ENCODE measurements at places on chromosomes 16 and 17. TPM values are rescaled to one million over a fixed set of nuclear protein-coding genes. Genes with fewer than 3 reads are reported as not detected.

DNA sequence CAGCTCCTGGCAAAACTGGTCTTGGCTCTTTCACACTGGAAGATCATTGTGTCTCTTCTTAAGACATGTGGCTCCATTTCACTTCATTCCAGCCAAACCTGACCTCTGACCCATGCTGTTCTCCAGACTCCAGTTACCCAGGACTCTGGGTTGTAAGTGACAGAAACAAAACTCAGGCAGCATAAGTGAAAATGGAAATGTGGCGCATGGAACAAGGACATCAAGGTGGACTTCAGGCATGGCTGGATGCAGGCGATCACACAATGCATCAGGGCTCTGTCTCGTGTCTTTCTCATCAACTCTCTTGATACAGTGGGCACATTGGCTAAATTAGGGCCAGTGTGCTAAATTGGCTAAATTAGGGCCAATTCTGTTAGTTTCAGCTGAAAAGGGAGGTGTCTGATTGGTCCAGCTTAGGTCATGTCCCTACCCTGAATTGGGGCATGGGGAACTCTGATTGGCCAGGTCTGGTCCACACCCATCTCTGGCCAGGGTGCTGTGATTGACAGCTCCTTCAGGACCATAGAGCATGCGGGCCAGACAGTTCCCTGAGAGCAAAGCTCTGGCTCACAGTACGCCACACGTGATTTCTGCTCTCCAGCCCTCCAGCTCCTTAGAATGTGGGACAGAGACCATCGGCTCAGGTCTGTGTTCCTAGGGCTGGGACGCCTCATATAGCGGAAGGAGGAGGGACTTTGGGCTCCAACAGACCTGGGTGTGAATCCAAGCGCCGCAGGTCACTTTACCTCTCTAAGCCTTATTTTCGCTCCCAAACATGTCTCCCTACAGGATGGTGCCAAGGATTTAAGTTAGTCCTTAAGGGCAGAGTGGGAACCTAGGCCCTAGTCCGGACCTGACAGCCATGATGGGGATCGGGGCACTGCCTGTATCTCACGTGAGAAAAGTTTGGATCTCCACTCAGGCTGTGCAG lies 17.5 kb downstream of the SOCS1 start:
- no peak overlapping the region for H3K4me3 ChIP-seq
- no peaks in the 10 kb centered on the region for H3K4me1 ChIP-seq
- H3K27me3 ChIP-seq: peaks cover 3% of the 10 kb centered on the region
- no peak overlapping the region for H3K27ac ChIP-seq
- H3K36me3 ChIP-seq: no peaks in the 10 kb centered on the region

DNA sequence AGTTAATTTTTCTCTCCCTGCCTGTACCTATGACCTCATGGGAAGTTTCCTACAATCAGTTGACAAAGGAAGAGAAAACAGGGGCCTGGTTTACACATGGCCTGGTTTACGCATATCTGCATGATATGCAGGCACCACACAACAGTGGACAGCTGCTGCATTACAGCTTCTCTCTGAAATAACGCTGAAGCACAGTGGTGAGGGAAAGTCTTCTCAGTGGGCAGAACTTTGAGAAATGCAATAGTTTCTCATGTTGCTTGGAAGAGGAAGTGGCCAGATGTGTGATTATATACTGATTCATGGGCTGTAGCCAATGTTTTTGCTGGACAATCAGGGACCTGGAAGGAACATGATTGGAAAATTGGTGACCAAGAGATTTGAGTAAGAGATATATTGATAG lies 324.1 kb upstream of the GOT2 start:
- H3K4me3 ChIP-seq: no peak overlapping the region
- H3K27ac ChIP-seq: no peak overlapping the region
- H3K4me1 ChIP-seq: no peaks in the 10 kb centered on the region
- H3K27me3 ChIP-seq: no peaks in the 10 kb centered on the region
- H3K36me3 ChIP-seq: no peaks in the 10 kb centered on the region
- DNase-seq: no peak

The PARD6A gene
- total RNA-seq: 5.4 TPM

The CCDC40 gene
- 7.1 TPM for total RNA-seq

The SPNS2 gene
- 5.4 TPM for total RNA-seq

DNA sequence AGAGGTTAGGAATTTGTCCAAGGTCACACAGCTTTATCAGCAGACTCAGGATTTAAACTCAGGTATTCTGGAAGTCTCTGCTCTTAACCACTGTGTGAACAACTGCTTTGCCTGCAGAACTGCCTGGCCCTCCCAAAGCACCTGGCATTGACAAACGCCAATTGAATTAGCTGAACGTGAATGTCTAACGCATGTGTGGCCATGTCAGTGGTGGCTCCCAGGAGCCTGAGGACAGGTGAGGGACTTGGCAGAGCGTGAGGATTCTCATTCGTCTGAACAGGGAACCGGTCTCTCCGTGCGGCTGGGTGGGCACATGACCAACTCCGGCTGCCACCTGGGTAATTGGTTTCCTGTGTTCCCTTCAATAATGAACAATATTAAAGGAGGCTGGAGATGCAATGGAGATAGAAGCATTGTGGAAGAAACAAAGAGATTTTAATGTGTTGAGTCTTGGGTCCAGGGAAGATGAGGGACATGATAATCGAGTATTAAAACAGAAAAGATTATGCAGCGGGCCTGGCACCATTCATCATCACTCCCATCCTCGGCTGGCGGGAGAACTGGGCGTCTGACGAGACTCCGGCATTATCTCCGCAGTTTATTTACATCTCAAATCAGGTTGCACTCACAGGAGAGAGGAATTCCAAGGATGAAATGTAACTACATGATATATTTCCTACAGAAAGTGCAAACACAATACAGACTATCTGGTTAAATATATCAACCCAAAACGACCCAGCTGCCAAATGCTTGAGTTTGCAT lies 113.5 kb downstream of the NPIPB5 start:
- no peak overlapping the region for H3K4me3 ChIP-seq
- H3K27me3 ChIP-seq: no peaks in the 10 kb centered on the region
- no peaks in the 10 kb centered on the region for H3K36me3 ChIP-seq
- no peaks in the 10 kb centered on the region for H3K4me1 ChIP-seq
- H3K27ac ChIP-seq: no peak overlapping the region

- H3K4me1 ChIP-seq: peaks cover 14% of the 10 kb centered on the region
- no peak for DNase-seq
- no peak overlapping the region for H3K4me3 ChIP-seq
These were observed 43.4 kb upstream of the TAC4 start for GRCh38 chr17:49891271-49891670.

The RHBDF2 gene
- 58.1 TPM for total RNA-seq

GRCh38 chr17:44781551-44782325 lies 22.9 kb downstream of the ADAM11 start:
- H3K27me3 ChIP-seq: peaks cover 4% of the 10 kb centered on the region
- no peak overlapping the region for H3K4me3 ChIP-seq
- no peak overlapping the region for H3K27ac ChIP-seq
- H3K4me1 ChIP-seq: peaks cover 20% of the 10 kb centered on the region
- no peaks in the 10 kb centered on the region for H3K36me3 ChIP-seq

DNA sequence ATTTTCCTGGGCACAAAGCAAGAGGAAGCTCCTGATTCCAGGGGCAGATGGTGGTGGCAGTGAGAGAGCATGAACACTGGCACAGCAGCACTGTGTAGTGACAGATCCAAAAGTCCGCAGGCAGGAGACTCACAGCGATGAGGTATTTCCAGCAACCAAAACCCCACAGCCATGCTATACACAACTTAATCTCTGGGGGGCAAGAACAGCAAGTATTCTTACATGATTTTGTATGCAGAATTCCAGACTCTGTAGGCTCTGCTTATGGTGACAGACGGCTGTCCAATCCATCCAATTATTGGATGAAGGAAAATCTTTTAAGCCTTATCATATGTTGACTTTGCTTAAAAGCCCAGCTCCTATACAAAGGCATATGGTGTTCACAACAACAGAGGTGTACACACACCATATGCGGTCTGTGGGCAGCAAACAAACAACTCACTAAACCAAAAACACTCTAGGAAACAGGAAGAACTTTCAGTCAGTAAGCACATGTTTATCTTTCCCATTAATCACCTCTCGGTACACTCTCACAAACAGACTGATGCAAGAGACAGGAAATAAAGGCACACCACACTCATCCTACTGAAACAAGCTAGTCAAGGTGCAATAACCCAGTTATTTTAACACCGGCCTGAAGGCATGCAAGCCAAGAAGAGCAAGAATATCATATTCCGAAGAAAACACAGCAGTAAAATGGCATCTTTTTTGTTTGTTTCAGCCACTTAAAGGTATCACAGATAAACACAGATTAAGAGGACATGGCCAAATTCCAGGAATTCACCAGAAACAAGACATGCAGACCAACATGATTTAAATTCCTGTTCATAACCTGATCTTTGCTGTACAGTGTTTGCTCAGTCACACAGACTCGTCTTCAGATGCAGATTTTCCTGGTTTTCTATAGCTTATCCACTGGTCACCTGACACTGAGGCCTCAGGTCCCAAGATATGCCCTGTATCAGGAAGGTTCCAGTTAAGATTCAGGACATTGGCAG lies 47.8 kb downstream of the ERN1 start:
- H3K4me1 ChIP-seq: no peaks in the 10 kb centered on the region
- H3K27me3 ChIP-seq: no peaks in the 10 kb centered on the region
- DNase-seq: no peak
- H3K27ac ChIP-seq: no peak overlapping the region

DNA sequence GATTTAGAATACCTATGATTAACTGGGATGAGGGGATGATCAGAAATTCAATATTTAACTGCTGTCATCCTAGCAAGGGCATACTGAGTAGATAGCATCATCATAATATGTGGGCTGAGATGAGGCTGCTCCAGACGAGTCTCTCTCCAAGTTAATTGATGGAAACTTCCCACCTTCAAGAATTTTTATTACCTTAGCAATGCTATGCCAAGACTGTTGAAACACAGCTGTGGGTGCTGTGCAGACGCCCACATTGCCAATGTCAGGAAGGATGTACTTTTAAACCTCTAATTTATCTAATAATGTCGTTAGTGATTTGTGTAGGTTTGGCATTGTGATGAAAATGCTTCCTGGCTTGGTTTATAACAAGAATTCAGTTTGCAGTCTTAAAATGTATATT lies 170.4 kb downstream of the TRIM37 start:
- H3K4me3 ChIP-seq: no peak overlapping the region
- no peaks in the 10 kb centered on the region for H3K36me3 ChIP-seq
- DNase-seq: no peak
- no peaks in the 10 kb centered on the region for H3K4me1 ChIP-seq
- H3K27ac ChIP-seq: no peak overlapping the region
- H3K27me3 ChIP-seq: no peaks in the 10 kb centered on the region

The LPO gene
- not detected for total RNA-seq

DNA sequence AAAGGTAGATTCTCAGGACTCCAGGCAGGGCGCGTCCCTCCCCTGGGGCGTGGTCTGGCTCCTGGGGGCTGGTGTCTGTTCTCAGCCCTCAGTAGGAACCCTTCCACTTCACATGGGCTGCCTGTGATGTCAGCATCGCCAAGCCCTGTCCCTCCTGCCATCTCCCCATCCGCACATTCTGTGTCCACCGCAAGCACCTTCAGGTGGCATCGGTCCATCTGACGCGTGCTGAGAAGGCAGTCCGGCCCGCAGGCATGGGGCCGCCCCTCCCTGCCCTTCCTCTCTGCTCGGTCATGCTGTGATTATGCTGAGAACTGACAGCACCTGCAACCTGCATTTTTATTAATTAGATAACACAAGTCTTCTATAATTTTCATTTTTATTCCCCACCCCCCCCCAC lies 12.7 kb upstream of the DNAH17 start:
- no peak for DNase-seq
- no peaks in the 10 kb centered on the region for H3K27me3 ChIP-seq
- no peak overlapping the region for H3K27ac ChIP-seq
- H3K4me3 ChIP-seq: no peak overlapping the region
- no peaks in the 10 kb centered on the region for H3K36me3 ChIP-seq

GRCh38 chr17:72511242-72511641 lies 390.4 kb downstream of the SOX9 start:
- no peak overlapping the region for H3K4me3 ChIP-seq
- no peak overlapping the region for H3K27ac ChIP-seq
- no peak for DNase-seq
- H3K4me1 ChIP-seq: no peaks in the 10 kb centered on the region

GRCh38 chr16:50695017-50696000 lies 1.9 kb downstream of the NOD2 start:
- no peak for DNase-seq
- no peak overlapping the region for H3K4me3 ChIP-seq
- no peaks in the 10 kb centered on the region for H3K36me3 ChIP-seq
- H3K4me1 ChIP-seq: peaks cover 8% of the 10 kb centered on the region
- H3K27ac ChIP-seq: no peak overlapping the region

GRCh38 chr16:81713796-81714195 lies 65.3 kb upstream of the PLCG2 start:
- no peak overlapping the region for H3K27ac ChIP-seq
- H3K27me3 ChIP-seq: no peaks in the 10 kb centered on the region
- H3K36me3 ChIP-seq: peaks cover 20% of the 10 kb centered on the region
- H3K4me3 ChIP-seq: no peak overlapping the region
- H3K4me1 ChIP-seq: no peaks in the 10 kb centered on the region

DNA sequence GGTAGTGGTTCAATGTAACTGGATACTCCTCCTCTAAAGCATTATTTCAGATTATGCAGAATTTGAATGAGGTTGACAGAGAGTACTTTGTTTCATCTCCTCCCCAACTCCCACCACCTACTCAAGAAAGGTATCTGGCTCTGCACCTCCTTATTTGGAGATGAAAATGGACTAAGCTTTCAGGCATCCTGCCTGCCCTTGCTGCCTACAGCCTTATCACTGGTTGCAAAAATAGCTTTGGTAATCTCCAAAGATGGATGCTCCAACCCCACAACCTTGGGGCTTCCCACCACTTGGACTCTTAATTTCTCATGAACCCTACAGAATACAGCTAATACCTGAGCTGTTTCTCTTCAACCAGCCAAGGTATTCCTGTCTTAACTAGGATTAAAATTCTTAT lies 45.3 kb upstream of the CORO6 start:
- DNase-seq: no peak
- H3K27ac ChIP-seq: no peak overlapping the region
- no peak overlapping the region for H3K4me3 ChIP-seq

- no peak overlapping the region for H3K27ac ChIP-seq
- H3K36me3 ChIP-seq: no peaks in the 10 kb centered on the region
- no peak overlapping the region for H3K4me3 ChIP-seq
- no peak for DNase-seq
- H3K4me1 ChIP-seq: peaks cover 19% of the 10 kb centered on the region
- H3K27me3 ChIP-seq: no peaks in the 10 kb centered on the region
These were observed 36.5 kb downstream of the CYTH1 start for GRCh38 chr17:78745407-78746088.

GRCh38 chr16:50430076-50430475 lies 61.3 kb upstream of the BRD7 start:
- no peak overlapping the region for H3K27ac ChIP-seq
- H3K4me1 ChIP-seq: no peaks in the 10 kb centered on the region
- no peaks in the 10 kb centered on the region for H3K27me3 ChIP-seq
- H3K36me3 ChIP-seq: no peaks in the 10 kb centered on the region

The KRTAP1-3 gene
- not detected for total RNA-seq

The KRT17 gene
- total RNA-seq: not detected

The TPSD1 gene
- 6.3 TPM for total RNA-seq

The TSNAXIP1 gene
- total RNA-seq: 8.4 TPM

- no peak overlapping the region for H3K27ac ChIP-seq
- H3K4me1 ChIP-seq: peaks cover 28% of the 10 kb centered on the region
- H3K4me3 ChIP-seq: no peak overlapping the region
- H3K36me3 ChIP-seq: no peaks in the 10 kb centered on the region
- H3K27me3 ChIP-seq: no peaks in the 10 kb centered on the region
These were observed 1.1 kb upstream of the HOXB5 start for GRCh38 chr17:48594538-48595277.

- no peak for DNase-seq
- no peaks in the 10 kb centered on the region for H3K27me3 ChIP-seq
- peaks cover 13% of the 10 kb centered on the region for H3K36me3 ChIP-seq
- no peak overlapping the region for H3K27ac ChIP-seq
These were observed 20.2 kb downstream of the ZNF267 start for GRCh38 chr16:31893824-31894223.

Measured in tibial nerve (tissue), 4 donors.